ENCODE measurements at places on chromosomes 7 and 10. TPM values are rescaled to one million over a fixed set of nuclear protein-coding genes. Genes with fewer than 3 reads are reported as not detected.
A peak's percentile ranks its signal among the peaks of the same experiment; 100 is the strongest.

- no peak for DNase-seq
- no peaks in the 10 kb centered on the region for H3K36me3 ChIP-seq
- H3K27ac ChIP-seq = no peak overlapping the region
These were observed 213.8 kb downstream of the COBL start for GRCh38 chr7:51102828-51103227.

DNA sequence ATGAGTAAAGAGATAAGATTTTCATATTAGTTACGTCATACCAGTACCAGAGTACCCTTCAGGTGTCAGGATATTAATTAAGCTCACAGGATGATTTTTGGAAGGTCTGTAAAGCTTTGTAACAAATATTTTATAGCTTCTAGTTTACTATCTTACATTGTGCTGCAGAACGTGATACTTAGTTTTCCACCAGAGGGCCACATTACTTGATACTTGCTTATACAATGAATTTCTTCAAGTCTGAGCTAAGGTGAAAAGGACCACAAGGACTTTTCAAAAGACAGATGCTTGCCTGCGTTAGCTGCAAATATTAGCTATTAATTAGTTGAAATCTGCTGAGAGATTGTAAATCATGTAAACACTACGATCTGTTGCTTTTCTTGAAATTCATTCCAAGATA is 12.2 kb downstream of the FOXP2 start:
- no peaks in the 10 kb centered on the region for H3K36me3 ChIP-seq
- H3K27ac ChIP-seq = no peak overlapping the region
- H3K4me3 ChIP-seq = no peak overlapping the region
- no peaks in the 10 kb centered on the region for H3K27me3 ChIP-seq
- no peak for DNase-seq
- no peaks in the 10 kb centered on the region for H3K4me1 ChIP-seq

GRCh38 chr7:131097662-131098376 is 229.9 kb upstream of the MKLN1 start:
- H3K27ac ChIP-seq = no peak overlapping the region
- DNase-seq = no peak
- H3K36me3 ChIP-seq = peaks cover 21% of the 10 kb centered on the region
- no peaks in the 10 kb centered on the region for H3K27me3 ChIP-seq

- H3K4me1 ChIP-seq = peaks cover 53% of the 10 kb centered on the region
- peak; percentile 70 for DNase-seq
- peak within 1 kb of the TSS; percentile 90 for H3K4me3 ChIP-seq
- no peaks in the 10 kb centered on the region for H3K36me3 ChIP-seq
- H3K27ac ChIP-seq = peak within 1 kb of the TSS; percentile 94
- no peaks in the 10 kb centered on the region for H3K27me3 ChIP-seq
These were observed at the start of gene LDB1 for GRCh38 chr10:102120142-102120990. LDB1 (minus strand) TSS chr10:102120368; CDS start chr10:102120110, 258 bp downstream.

- no peak for DNase-seq
- no peak overlapping the region for H3K4me3 ChIP-seq
- H3K36me3 ChIP-seq = peaks cover 2% of the 10 kb centered on the region
- H3K27me3 ChIP-seq = no peaks in the 10 kb centered on the region
- H3K27ac ChIP-seq = no peak overlapping the region
These were observed 77.1 kb downstream of the DNAJC1 start for GRCh38 chr10:21926358-21926925.

DNA sequence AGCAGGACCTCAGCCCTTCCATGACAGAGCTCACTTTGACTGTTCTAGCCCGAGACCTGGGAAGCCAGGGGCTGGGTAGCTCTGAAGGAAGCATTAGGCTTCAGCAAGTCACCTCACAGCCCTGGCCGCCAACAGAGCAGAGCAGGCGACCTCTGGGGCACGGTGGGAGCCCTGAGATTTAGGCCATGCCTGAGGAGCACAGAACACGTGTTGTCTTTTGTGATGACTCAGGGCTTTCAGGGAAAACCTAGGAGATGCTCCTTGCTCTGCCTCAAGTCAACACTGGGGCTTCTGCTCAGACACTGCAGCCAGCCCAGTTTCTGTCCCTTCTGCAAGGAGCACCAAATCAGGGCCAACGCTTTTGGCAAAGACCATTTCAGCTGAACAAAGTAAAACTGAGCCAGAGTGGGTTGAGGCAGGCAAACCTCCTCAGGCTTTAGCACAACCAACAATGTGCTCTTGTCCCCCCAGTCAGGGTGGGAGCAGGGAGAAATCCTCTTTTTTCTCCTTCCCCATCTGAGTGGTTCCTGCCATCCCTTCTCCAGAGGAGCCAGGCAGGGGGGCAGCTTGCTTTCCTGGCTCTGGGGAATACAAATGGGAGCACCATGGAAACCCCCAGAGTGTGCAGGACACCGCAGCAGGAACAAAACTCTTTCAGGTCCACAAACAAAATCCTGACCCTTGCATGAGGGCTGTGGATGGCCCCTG is 14.4 kb downstream of the CAMK2G start:
- peaks cover 88% of the 10 kb centered on the region for H3K4me1 ChIP-seq
- peak overlapping the region; percentile 10 for H3K4me3 ChIP-seq
- peaks cover 65% of the 10 kb centered on the region for H3K36me3 ChIP-seq
- peak overlapping the region; percentile 84 for H3K27ac ChIP-seq
- DNase-seq = no peak

Gene FKBP6
- not detected for total RNA-seq

Gene NEUROG3
- not detected for total RNA-seq

Gene DDX56
- 84.9 TPM for total RNA-seq

Gene GRM3
- total RNA-seq = not detected

Measured in activated CD4-positive, alpha-beta T cell treated with anti-CD3 and anti-CD28 coated beads, Interleukin-2, amount 10 ng/mL, durations not matched to agents 7 days and 5 days (primary cell).